ENCODE measurements at places on chromosomes 1 and 21.
A peak's percentile ranks its signal among the peaks of the same experiment; 100 is the strongest.

DNA sequence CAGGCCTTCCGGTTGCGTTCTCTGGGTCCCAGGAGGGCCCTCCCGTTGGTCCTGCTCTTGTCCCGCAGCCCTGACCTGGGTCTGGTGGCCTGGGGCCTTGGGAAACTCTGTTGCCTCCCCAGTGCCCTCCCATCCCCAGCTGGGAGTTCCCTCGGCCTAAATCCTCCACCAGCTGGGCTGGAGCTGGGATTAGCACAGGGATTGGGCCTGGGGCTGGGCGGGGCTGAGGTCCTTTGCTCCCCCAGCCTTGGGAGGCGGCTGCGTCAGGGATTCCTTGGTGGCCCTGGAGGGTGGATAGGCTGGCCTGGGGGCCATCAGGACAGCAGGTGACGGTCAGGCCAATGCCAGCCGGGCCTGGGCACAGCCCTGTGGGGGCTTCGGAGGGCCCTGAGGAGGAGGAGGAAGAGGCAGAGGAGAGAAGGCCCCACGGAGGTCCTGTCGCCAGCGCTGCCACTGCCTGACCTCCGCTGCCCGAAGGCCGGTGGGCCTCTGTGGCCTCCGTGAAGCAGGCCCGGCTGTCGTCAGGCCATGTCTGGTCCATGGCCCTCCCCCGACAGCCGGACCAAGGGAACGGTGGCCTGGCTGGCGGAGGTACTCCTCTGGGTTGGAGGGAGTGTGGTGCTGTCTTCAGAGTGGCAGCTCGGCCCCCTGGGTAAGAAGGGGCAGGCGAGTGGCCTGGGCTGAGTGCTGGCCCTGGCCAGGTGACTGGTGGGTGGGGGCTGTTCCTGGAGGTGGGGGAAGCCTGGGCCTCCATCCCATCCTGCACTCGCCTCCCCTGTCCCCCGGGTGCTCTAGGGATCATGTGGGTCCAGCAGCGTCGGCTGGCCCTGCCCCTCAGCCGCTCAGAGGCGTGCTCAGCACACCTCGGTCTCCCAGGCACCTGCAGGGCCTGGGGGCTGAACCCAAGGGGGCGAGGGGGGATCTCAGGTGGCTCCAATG is at the start of gene PLCH2:
Gene PLCH2 (plus strand): TSS at position 229 of the 939 bp plus-strand sequence. CDS start 300 bp downstream, at position 529.
- DNase-seq = no peak

GRCh38 chr1:220818421-220819173 is 31.9 kb downstream of the MTARC1 start:
- peak; percentile 93 for DNase-seq

DNA sequence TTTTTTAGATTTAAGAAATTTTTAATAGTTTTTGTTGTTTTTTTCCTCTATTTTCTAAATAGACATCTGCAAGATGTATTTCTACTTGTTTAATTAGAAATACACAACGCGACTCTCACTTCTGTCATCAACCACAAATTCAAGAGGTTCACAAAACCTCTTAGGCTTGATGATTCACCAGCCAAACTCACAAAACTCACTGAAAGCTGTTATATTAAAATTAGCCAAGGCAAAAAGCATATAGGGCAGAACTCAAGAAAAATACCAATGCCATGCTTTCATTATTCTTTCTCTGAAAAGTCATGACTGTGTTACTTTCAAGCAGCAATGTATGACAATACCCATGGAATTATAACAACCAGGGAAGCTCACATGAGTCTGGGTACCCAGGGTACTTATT is 487.0 kb upstream of the RGS18 start:
- no peak for DNase-seq

GRCh38 chr21:17803536-17803935 is 15.6 kb downstream of the C21orf91 start:
- no peak for DNase-seq

All from GM04504 (cell line).